ENCODE measurements at places on chromosomes 16 and 17.
A peak's percentile ranks its signal among the peaks of the same experiment; 100 is the strongest.

- no peak for DNase-seq
Measured at GRCh38 chr16:83109490-83110125, 482.8 kb downstream of the CDH13 start.

- DNase-seq, result no peak
Measured at GRCh38 chr17:19799796-19800195, 51.7 kb upstream of the ALDH3A1 start.

- no peak for DNase-seq
Measured at GRCh38 chr17:73187203-73187769, 5.6 kb upstream of the COG1 start.

DNA sequence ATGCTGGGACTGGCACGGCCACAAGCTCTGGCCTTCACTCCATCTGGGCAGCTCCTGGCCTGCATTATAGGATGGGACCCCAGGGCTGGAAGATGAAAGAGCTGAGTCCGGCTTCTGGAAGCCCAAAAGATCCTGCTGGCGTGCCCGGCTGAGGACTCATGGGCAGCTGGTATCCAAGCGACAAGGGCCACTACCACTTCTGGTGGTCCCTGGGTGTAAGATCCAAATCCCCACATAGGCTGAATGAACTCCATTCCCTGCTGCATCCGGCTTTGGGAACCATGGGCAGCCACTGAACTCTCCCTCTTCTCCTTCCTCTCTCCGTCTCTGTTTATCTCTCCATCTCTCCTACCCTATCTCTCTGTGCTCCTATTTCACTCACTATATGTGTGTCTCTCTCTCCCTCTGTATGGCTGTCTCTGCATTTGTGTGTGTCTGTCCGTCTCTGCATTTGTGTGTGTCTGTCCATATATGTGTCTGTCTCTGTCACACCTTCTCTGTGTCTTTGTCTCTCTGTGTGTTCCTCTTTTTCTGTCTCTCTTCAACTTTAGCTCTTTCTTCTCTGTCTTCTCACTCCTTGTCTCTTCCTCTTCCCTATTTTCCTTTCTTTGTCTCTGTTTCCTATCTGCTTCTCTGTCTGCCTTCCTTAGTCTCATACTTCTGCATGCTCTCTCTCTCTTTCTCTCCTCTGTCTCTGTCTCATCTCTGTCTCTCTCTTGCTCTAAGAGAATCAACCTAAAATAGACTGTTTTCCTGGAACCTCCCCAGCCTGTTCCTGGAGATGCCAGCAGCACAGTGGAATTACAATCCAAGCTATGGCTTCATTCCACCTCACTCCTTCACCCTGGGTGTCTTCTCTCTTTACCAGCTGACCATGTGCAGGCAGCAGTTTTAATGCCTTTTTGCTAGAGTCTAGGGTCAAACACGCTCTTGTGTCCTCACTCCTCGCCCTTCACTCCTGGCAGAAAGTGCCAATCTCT lies 60.4 kb upstream of the IRX6 start:
- DNase-seq, result no peak

- DNase-seq, result no peak
Measured at GRCh38 chr16:62149631-62150030, 113.4 kb upstream of the CDH8 start.

DNA sequence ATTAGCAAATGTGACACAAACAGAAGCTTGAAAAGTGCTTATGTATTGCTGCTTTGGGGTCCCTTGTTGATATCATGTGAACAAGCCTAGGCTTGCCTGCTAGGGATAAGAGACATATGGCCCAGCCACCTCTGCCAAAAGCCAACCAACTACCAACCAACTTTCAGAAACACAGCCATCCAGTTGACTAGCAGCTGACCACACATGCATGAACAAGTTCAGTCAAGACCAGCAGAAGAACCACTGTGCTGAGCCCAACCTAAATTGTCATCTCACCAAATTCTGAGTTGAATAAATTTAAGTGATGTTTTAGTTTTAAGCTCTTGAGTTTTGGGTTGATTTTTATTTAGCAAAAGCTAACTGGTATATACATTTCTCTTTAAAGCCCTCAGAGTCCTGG lies 3.5 kb downstream of the ERN2 start:
- no peak for DNase-seq

GRCh38 chr17:74198694-74199093 lies 4.8 kb upstream of the RPL38 start:
- DNase-seq, result no peak

- DNase-seq, result peak; percentile 45
Measured at GRCh38 chr16:649631-650030, 466 bp downstream of the WDR90 start.

DNA sequence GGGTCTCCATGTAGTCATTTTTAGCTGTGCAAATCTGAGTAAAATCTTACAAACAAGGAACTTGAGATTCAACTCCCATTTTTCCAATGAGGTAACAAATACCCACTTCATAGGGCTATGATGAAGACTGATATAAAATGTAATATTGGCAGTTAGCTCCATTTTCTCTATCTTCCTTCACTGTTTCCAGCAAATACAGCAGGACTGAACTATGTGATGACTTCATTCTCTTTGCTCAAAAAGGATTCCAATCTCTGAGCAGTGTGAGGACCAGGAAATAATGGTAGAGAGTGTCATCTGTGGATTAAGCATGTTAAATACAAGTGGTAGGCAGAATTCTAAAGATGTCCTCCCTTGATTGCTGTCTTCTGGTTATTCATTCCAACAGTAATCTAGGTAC lies 18.3 kb downstream of the RND2 start:
- DNase-seq, result no peak

- DNase-seq, result no peak
Measured at GRCh38 chr16:51573191-51573590, 422.1 kb upstream of the SALL1 start.

DNA sequence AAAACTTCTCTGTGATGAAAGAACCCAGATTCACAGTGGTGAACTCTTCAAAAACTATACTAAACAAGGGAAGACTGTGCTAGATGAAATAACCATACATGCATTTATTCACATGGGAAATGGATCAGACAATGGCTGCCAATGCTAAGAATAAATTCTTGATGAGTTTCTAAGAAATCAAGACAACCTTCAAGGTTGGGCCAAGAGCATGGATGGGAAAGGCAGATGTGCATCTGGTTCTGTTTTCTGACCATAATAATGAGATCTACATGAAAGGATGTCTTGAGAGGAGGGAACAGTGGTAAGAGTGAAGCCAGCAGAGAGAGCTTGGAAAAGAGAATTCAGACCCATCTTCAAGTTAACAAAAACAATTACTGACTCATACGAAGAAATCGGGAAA lies 31.4 kb downstream of the ANKRD11 start:
- DNase-seq, result no peak

GRCh38 chr16:13926464-13926863 lies 6.5 kb downstream of the ERCC4 start:
- DNase-seq, result no peak

- no peak for DNase-seq
Measured at GRCh38 chr17:57341611-57342540, 85.6 kb downstream of the MSI2 start.

DNA sequence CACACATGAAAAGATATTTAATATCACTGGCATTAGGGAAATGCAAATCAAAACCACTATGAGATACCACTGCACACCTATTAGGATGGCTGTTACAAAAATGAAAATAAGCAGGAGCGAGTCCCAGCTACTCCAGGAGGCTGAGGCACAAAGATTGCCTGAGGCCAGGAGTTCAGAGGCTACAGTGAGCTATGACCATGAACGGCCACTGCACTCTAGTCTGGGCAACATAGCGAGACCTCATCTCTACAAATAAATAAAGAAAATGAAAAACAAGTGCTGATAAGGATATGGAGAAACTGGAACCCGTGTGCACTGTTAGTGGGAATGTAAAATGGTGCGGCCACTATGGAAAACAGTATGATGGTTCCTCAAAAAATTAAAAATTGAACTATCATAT lies 23.6 kb downstream of the KIFC3 start:
- no peak for DNase-seq

- no peak for DNase-seq
Measured at GRCh38 chr17:79075446-79075750, 774 bp downstream of the ENGASE start.

GRCh38 chr16:20323591-20324117 lies 3.7 kb downstream of the GP2 start:
- DNase-seq, result no peak

DNA sequence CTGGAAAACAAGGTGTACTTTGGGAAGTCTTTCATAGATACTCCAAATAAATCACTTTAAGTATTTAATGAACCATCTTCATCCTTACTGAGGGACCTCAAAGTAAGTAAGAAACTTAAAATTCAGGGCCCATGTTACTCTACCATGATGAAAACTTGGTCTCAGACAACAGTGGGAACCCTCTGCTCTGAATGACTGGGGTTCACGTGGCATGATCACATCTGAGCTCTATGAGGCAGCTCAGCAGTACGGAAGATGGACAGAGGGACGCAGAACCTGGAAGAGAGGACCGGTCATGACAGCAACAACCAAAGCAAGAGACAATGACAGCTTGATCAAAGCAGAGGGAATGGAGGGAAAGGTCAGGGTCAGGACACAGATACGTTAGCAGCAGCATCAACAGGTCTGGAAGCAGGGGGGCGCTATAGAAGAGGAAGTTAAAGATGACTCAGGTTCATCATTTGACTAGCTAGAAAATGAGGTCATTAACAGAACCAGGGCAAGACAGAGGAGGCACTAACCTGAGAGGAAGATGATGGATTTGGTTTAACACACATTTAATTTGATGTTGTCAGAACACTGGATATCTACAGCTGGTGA lies 9.5 kb downstream of the XPO6 start:
- DNase-seq, result peak; percentile 40

DNA sequence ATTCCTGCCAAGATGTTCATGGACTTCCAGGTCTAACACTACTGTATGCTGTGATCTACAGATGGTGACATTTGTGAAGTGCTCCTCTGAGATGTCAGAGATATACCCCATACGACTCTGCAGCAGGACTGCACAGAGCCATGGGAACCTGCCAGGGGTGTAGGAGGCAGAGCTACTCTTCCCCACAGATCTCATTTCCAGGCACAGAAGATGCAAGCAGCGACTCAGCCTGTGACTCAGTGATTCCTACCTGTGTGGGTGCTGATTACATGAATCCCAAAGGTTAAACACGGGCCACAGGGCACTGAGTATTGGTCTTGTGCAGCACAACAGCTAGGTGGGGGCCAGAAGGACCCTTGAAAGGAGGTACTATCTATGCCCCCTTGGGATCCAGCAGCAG lies 137.0 kb upstream of the SOX9 start:
- no peak for DNase-seq

- no peak for DNase-seq
Measured at GRCh38 chr16:76885776-76886537, 305.0 kb upstream of the MON1B start.

DNA sequence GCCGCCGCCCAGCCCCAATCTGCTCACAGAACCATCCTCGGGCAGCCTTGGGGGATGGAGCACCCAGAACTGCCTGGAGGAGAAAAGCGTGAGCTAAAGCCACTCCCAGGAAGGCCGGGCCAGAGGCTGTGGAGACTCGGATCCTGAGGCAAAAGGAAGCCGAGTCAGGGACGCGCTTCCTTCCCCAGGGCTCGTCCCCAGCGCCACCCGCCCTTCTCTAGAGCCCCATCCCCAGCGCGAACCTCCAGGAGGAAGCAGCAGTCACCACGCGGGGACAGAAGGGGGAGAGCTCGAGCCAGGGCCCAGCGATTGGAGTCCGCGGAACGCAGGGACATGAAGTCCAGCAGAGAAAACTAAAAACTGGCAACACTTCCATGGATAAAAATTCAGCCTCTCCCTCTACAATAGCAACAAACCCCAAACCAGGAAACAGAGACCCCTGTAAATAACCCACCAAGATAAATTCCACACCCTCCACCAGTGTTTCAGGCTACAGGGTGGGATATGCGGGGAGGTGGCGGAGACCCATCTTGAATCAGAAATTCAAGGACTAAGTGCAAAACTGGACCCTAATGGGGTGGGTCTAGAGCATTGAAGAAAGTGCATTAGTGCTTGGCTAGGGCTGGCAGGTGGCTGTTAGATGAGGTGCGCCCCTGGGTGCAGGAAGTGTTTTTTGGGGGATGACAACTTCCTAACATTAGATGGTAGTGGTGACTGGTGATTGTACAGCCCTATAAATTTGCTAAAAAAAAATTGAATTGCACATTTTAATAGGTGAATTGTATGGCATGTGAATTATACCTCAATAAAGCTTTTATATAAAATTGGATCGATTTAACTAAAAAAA lies 116.1 kb upstream of the METRNL start:
- peak; percentile 39 for DNase-seq

GRCh38 chr17:8376271-8377067 lies at the start of gene KRABD2:
KRABD2 (minus strand) TSS chr17:8376704.
- DNase-seq, result peak; percentile 89

- no peak for DNase-seq
Measured at GRCh38 chr17:70834039-70834438, 664.7 kb downstream of the KCNJ2 start.

GRCh38 chr17:63989622-63990345 lies 8.4 kb upstream of the PRR29 start:
- DNase-seq, result no peak

DNA sequence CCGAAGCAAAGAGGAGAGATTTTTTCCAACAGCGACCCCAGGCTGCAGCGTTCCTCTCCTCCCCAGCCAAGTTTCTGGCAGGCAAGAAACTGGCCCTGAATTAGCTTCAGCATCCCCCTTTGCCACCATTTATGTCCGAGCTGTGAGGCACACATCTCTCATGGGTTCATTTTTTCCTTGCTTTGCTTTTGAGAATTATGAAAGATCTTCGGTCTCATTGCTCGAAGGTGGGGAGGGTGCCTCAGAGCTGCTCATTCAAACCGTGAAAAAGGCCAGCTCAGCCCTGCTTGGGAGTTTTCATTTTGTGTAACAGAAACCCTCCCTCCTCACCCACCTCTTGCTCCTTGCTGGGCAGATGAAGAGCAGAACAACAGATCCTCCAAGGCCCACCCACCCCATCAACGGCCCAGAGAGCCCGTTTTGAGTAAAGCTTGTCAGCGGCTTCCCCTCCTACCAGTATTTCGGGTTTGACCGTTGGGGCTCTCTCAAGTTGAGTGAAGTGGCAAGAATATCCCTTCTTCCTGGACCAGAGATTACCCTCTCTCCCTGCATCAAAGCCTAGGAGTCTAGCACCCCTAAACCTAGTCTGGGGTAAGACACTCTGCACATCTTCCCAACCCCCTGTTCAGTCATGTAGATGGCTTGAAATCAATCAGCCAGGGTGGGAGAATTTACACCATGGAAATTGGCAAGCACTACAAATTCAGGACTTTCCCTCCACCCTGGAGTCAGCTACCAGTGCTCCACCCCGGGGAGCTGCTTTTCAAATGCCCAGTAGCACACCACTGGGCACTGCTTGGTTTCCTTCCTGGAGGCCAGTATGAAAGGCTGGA lies 1.8 kb downstream of the CCR7 start:
- DNase-seq, result no peak

GRCh38 chr17:68431045-68431608 lies 26.2 kb downstream of the WIPI1 start:
- DNase-seq, result no peak

GRCh38 chr17:75572713-75573539 lies 14.7 kb upstream of the MYO15B start:
- no peak for DNase-seq

DNA sequence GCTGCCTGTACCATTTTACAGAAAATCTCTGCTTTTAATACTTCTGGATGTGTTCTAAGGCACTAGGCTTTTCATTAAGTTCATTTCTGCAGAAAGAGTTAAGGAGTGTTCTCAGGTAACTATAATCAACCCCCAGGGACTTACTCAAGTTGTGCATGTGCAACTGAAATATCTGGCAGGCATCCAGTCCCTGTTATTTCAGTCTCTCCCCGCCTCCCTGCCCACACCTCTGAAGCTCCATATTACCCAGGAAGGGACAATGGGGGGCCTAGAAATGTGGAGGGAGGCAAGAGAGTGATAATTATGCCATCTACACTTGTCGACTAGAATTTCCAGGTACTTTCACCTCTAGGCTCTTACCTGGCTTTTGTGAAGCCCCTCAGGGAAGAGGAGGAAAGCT lies 432.2 kb downstream of the MAF start:
- no peak for DNase-seq
